ENCODE measurements at places on chromosomes 5 and 9.

DNA sequence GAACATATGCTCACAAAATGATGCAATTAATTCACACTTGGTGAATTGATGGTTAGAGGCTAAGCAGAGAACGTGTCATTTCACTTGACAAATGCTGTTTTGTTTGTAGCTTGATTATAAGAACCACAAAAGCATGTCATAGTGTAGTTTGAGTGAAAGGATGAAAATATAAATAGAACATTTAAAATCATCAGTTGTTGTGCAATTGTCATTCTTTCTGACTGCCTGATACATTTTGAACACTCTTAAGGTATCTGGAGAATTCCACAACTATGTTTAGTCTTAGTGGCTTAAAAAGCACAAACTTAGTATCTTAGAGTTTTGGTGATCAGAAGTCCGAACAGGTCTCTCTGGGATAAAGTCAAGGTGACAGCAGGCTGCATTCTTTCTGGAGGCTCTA lies 129.4 kb downstream of the BASP1 start:
- no peak for DNase-seq

GRCh38 chr9:99222416-99223270 lies 561 bp downstream of the SEC61B start:
- DNase-seq = no peak

- DNase-seq = peak; percentile 32
Observed at GRCh38 chr5:74326571-74327338, 313.8 kb downstream of the ENC1 start.

DNA sequence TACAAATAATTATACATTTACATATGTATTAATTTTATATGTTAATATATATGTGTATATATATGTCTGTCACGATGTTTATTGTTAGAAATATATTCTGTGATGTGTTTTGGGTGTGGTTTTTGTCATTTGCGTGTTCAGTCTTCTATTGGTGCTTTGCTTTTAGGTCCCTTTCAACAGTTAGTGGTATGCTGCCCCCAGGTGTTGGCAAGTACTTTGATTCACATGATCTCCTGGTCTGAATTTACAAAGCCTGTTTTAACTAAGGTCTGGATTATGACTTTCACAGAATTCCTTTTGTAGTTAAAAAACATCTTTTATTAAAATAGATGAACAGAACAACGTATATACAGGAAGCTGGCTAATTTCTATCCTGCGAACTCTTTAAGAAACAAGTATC lies 271.5 kb downstream of the CCDC171 start:
- DNase-seq = no peak

DNA sequence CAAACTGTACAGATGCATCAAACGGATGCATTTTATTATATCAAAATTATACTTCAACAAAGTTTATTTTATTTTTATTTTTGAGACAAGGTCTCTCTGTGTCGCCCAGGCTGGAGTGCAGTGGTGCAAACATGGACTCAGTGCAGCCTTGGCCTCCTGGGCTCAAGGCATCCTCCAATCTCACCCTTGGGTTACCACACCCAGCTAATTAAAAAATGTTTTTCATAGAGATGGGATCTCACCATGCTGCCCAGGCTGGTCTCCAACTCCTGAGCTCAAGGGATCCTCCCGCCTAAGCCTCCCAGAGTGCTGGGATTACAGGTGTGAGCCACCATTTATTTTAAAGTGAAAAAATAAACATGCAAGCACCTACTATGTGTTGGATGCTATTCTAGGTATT lies 40.1 kb upstream of the STXBP1 start:
- DNase-seq = no peak

GRCh38 chr9:68427216-68427977 lies 71.0 kb downstream of the PGM5 start:
- DNase-seq = no peak

DNA sequence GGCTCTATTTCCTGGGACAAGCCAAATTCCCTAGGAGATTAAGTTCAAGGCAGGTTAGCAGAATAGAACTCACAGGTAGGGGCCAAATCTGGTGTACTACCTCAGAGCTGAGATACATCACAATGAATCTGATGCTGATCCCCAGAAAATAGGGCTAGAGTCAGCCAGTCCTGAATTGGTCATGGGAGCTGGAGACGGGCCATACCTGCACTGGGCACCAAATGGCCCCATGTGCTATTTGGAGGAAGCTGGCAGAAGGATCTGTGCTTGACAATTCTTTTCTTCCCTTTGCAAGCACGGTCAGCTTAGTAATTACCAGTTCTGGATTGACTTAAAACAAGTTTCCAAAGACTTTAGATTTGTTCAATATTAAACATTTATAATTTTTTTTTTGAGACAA lies 10.4 kb upstream of the GNAQ start:
- DNase-seq = no peak

GRCh38 chr9:77092536-77092935 lies 73.1 kb downstream of the FOXB2 start:
- no peak for DNase-seq

DNA sequence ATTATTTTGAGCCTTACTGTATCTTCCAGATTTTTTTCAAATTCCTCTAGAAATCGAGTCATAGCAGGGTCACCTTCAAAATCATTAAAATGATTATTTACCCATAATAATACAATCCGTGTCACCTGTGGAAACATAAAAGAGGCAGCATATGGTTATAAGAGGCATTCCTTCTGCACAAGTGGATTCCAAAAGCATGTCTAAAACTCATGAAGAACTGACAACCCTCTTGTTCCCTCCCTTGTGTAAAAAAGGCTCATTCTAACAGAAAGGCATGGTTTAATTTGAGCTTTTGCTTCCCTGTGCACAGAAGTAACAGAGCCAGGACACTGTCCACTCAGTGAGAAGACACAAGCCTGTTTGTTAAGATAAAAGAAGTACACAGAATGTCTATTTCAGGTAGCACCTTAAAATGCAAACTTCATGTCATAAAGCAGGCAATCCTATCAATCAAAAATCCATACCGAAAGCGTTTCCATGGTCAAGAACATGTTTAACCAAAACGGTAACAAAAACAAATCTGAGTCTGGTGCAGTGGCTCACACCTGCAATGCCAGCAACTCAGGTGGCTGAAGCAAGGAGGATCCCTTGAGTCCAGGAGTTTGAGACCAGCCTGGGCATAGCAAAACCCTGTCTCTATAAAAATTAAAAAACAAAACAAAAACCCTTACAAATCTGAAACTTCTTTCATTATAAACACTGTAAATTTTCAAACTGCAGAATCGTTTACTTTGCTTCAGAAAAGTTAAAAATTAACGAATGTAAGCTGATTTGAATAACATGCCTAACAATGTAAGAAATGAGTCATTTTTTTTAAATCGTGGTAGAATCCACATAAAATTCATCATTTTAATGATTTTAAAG lies 139.3 kb downstream of the RAPGEF6 start:
- no peak for DNase-seq

DNA sequence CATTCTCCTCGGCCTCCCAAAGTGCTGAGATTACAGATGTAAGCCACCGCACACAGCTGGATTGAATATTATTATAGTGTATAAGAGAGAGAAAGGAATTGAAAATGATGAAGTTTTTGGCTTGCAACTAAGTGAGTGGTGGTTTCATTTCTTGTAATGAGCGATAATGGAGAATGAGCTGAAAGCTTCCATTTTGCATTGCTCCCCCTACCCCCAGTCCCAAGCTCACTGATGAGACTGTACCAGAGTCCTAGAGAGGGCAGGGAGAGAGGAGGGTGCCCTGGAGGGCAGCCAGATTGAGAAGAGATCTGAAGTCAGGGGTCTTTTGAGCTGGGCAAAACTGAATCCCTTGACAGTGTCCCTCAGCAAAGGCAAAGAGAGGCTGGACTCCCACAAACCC lies 38.5 kb upstream of the CTNNA1 start:
- DNase-seq = no peak

GRCh38 chr5:78589923-78590322 lies 58.6 kb downstream of the LHFPL2 start:
- no peak for DNase-seq

- no peak for DNase-seq
Observed at GRCh38 chr9:89455356-89455824, 42.5 kb downstream of the SEMA4D start.

GRCh38 chr9:112087506-112087905 lies 87.6 kb downstream of the SUSD1 start:
- no peak for DNase-seq

DNA sequence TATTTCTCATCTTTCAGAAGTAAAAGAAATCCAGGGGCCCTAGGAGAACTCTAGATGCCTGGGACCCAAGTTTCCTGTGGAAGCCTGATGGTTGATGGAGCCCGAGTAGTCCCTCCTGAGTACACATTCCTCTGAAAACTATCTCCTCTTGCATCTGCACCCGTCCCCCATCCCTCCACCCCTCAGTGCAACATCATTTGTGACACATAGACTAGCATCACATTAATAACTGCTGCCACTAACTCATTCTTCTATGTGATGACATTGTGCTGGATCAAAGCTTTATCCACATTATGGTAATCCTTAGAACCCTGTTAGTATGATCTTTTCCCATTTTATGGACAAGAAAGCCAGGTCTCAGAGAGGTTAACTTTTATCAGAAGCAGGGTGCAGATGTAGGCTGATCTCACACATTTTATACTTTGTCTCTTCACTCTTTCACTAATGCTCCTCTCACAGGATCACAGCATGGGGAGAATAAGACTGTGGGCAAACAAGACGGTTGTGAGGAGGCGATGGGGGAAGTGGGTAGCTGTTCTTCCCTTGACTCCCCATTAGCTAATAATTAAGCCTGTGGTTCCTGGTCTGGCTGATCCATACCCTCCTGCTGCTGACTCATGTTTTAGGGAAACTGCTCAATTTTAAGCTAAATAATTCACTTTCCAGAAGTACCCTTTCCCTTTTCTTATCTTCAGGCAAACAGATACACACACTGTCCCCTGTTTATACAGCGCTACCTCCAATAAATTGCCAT lies 3.9 kb upstream of the HK3 start:
- DNase-seq = no peak

All from amniotic stem cell (primary cell).